Tibial artery (tissue), 4 donors: ENCODE measurements at places on chromosomes 1 and 21.

- DNase-seq: no peak
These were observed 1.7 kb upstream of the GRIK3 start for GRCh38 chr1:37035796-37036666.

- peak; percentile 76 for DNase-seq
These were observed 20.4 kb downstream of the H3-3A start for GRCh38 chr1:226082959-226083301.

- DNase-seq: no peak
These were observed 72.0 kb downstream of the SLC66A1 start for GRCh38 chr1:19384113-19384512.

- DNase-seq: no peak
These were observed 29.4 kb upstream of the IFNLR1 start for GRCh38 chr1:24216276-24217074.

DNA sequence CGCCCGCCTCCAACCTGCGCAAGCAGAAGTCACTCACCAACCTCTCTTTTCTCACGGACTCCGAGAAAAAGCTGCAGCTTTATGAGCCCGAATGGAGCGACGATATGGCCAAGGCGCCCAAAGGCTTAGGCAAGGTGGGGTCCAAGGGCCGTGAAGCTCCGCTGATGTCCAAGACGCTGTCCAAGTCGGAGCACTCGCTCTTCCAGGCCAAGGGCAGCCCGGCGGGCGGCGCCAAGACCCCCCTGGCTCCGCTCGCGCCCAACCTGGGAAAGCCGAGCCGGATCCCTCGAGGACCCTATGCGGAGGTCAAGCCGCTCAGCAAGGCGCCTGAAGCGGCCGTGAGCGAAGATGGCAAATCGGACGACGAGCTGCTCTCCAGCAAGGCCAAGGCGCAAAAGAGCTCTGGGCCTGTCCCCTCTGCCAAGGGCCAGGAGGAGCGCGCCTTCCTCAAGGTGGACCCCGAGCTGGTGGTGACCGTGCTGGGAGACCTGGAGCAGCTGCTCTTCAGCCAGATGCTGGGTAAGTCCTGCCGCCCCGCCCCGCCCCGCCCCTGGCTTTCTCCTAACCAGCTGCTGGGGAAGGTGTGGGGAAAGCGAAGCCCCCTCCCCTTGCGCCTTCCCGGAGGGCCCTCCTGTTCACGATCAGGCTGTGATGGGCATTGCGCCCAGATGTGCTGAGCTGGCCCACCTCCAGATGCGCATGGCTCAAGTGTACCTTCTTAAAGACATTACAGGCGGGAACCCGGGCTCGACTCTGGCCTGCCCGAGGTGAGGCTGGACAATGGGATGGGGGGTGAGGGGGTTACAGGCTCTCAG, 110.2 kb downstream of the NAV1 start:
- peak; percentile 70 for DNase-seq

- no peak for DNase-seq
These were observed 14.4 kb upstream of the PPP1R15B start for GRCh38 chr1:204426035-204426436.

DNA sequence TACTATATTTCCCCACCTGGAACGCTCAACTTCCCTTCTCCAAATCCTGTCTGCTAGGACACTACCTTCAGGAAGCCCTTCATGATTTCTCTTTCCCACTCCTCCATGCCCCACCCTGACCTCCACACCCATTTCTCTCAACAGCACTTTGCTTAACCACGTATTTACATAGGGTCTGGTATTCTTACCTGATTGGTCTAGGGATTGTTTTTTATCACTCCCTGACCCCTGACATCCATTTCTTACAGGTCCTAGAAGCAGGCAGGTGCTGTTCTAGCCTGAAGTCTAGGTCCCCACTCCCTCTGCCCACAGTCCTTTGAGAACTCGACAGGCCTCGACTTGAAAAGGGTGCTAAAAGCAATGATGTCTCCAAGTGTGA, 47.5 kb downstream of the DMAP1 start:
- DNase-seq: no peak

GRCh38 chr1:119086830-119087229, 53.6 kb downstream of the WARS2 start:
- no peak for DNase-seq

- no peak for DNase-seq
These were observed 55.8 kb downstream of the NAV1 start for GRCh38 chr1:201594575-201595245.

- no peak for DNase-seq
These were observed 40.2 kb upstream of the COL6A1 start for GRCh38 chr21:45941338-45941710.

GRCh38 chr21:41837756-41838297, 41.3 kb downstream of the PRDM15 start:
- no peak for DNase-seq

DNA sequence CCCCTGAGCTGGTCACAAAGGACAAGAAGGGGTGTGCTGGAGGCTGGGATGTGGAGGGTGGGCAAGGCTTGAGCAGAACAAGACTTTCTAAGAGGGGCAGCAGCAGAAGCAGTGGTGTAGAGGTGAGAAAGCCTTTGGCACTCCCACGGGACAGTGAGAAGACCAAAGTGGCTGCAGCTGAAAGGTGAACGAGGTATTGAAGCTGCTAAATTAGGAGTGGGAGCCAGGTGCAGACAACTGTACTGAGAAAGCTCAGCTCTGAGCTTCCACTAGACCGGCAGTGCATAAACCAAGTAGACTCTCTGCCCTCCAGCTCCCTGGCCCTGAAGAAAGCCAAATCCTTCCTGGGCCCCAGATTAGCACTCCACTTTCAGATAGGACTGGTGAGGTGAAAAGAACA, 93.0 kb downstream of the VWA5B1 start:
- DNase-seq: peak; percentile 12

DNA sequence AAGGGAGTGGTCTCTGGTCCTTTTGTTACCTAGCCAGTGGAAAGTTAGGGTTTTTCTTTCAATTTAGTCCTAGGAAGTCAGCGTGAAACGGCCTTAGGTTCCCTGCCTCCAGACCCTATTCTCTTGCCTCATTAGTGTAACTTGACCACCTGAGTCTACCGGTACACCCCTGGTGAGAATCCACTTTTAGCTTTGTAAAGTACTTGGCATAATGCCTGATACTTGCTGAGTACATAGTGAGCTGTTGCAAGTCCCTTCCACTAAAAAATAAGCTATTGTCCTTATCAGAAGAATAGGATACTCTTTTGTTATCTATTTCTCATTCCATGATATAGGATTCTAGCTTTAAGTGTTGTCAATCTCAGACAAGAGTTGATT, 228.8 kb downstream of the ST6GALNAC3 start:
- no peak for DNase-seq

DNA sequence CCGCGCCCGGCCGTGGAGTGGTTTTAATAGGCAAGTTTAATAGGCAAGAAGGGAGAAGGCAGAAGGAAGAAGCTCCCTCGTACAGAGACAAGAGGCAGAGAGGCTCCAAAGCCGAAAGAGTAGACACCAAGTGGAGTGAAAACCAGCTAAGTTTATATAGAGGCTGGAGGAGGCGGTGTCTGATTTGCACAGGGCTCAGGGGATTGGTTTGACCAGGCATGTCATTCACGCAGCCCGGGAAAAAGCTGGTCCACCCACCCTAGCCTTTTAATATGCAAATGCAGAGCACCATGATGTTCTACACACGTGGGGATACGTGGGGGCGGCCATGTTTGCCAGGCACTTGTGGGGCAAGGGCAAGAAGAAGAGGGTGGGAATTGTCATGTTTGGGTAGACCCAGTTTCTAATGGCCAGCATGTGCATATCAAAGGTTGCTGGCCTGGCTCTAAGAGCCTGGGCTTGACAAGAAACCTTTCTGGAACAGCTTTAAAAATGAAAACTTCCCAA, 18.0 kb upstream of the SOD1 start:
- DNase-seq: no peak

- no peak for DNase-seq
These were observed 18.4 kb downstream of the ERI3 start for GRCh38 chr1:44336668-44337067.

DNA sequence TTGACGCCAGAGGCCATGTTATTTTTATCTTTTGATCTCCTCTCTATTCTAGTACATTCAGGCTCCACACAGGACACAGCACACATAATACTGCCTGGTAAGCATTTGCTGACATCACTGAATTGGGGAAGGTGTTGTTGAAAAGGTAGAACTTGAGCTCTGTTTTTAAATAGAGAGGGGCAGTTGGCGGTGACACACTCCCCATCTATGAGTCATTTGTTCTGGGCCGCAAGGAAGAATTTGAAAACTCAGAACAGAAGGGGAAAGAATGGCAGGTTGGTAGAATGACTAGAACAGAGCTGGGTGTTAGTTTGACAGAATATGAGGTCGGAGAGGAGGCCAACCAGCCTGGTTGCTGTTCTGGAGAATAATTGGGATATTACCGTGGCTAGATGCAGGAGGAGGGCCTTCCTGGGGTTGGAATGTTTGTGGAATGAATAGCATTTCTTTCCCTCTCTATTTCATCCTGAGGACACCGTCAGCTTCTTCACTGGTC, 52.1 kb upstream of the ERRFI1 start:
- no peak for DNase-seq

DNA sequence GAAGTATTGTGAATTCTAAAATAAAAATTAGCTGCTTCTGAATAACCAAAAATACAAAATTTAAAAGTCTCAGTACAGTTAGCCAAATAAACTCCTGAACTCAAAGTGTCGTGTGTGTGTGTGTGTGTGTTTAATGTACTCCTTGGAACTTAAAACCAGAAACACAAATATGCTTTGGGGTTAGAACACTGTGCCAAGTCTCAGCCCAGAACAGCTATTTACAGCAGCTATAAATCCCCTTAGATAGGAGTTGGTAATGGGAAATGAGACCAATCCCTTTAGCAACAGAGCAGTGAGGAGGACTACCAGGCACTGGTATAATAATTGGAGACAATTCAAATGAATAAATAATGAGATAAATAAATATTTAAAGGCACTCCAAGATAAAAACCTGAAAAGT, 83.1 kb downstream of the PATJ start:
- DNase-seq: no peak
